ENCODE measurements at places on chromosomes 12 and 14.

DNA sequence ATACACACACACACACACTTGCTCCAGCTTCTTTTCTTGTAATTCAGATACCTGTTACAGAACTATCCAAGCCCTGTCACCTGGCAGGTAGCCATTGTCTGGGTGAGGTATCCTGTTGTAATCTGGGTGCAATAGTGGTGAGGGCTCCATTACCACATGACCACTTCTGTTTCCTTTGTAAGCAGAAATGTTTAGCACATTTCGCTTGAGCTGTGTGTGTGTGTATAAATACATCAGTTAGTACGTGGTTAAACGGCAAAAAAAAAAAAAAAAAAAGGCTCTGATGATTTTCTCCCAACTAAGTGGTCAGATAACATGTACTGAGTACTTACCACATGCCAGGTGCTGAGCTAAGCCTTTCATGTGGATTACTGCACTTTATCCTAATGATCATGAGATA, 129.3 kb upstream of the SSTR1 start:
- no peak for DNase-seq

- no peak for DNase-seq
Measured at GRCh38 chr12:126117502-126117901, 1052.3 kb downstream of the AACS start.

DNA sequence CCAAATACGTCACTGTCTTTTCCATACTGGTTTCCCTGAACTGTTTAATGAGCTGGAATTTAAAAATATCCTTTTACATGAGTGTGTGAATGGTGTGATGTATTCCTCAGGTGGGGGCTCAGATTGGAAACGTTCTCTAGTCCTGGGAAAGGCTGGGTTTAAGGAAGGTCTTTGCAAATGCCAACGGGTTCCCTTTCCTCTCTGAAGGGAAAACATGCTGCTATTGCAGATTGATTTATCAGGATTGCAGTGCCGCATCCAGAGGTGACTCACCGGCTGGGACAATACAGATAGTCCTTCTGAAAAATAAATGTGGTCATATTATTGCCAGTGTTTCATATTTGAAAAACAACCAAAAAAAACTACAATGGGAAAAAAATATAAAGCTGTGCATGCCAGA, 193.1 kb upstream of the FLRT2 start:
- no peak for DNase-seq

- no peak for DNase-seq
Measured at GRCh38 chr12:4710113-4710512, 10.1 kb upstream of the GALNT8 start.

GRCh38 chr14:58297412-58297761, 968 bp upstream of the ARID4A start:
- DNase-seq: no peak

- DNase-seq: no peak
Measured at GRCh38 chr14:68891851-68892660, 87.0 kb downstream of the ACTN1 start.

- no peak for DNase-seq
Measured at GRCh38 chr14:51575349-51576116, 76.2 kb upstream of the FRMD6 start.

- DNase-seq: no peak
Measured at GRCh38 chr12:5898874-5899273, 46.2 kb downstream of the ANO2 start.

DNA sequence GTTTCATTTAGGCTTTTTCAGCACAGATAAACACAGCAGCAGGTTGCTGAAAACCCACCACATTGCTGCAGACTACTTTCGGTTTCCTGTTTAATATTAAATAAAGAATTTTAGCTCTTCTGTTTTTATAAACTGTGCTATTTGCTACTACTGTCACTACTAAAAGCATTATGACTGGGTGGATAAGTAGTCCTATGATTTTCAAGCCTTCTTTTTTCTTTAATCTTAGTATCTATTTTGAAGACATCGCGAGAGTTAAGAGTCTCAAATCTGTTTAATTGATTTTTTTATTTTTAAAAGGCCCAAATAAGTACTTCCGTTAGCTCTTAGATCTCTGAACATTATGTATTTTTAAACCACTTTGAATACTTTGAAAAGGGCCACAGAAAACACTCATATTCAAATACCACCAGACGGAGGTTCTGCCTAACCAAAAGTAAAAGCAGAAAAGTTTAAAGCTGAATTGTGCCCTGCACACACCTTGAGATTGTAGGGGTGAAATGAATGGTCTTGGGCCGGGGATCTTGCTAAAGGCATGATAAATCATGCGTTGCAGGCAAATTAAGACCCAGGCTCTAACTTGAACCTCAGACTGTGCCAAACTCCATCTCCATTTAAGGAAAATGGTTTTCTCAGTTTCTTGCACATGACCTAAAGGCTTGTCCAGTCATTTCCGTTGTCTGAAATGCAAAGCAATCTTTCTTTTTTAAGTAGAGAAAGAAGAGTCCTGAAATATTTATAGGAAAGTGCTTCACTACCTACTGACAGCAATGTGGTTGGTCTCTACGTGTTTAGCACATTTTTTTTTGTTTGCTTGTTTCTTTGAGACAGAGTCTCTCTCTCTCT, 13.6 kb upstream of the FOXN3 start:
- no peak for DNase-seq

DNA sequence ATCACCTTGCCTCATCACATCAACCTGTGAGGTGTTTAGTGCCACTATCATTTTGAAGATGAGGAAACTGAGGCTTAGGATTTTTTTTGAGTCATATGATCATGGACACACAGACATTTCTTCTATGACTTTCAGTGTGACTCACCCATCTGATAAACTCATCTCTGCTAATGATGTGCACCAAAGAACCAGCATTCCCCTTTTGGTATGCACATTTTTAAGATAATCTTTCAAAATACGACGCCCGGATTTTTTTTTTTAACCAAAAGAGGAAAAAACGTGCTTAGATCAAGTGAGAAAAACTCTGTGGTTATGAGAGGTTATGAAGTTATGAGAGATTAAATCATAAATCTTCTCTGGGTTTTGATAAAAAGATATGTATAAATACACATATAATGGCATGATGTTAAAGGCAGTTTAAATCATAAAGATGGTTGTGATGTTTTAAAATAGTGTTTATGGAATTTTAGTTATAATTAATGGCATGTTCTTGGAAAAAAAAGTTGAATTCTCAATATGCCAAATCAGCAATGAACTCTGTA, 948.1 kb downstream of the TMTC2 start:
- no peak for DNase-seq

DNA sequence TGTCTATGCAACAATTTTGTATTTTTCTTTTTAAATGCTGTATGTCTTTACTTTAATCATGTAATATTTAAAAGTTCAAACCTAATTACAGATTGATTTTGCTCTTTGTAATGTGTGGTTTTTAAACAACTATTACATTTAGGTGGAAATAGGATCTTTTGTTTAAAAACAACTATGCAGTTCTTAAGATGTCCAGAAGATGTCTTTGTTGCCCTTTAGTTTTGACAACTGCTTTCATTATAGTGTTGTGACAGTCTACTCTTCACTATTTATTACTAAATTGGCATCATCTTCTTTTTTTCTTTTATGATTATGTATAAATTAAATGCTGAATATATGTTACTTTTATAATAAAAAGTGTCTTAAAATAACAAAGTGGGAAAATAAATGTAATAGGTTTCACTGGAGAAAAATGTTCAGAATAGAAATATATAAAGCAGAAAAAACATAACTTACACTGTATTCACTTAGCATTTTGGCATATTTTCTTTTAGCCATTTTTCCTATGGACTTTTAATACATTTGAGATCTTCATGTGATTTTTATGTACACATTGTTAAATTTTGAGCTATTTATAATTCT, 27.1 kb upstream of the PCNX4 start:
- no peak for DNase-seq

DNA sequence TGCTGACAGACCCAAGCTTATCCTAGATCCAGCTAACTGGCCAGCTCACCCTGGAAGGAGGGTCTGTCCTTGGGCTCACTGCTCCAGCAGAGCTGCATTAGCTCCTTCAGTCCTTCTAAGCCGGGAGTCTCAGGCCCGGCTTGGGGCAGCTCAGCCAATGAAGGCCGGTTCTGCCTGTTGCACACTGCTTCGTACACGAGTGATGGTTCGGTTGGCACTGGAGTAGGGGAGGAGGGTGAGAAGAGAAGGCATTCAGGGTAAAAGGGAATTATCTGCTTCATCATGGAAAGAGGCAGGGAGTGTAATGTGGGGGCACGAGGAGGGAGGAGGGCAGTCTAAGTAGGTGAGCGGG, 2.0 kb downstream of the RIPK3 start:
- no peak for DNase-seq

- DNase-seq: no peak
Measured at GRCh38 chr12:48631071-48631470, 51.0 kb downstream of the KANSL2 start.

GRCh38 chr12:120804428-120804827, 78.8 kb downstream of the ACADS start:
- no peak for DNase-seq

- DNase-seq: no peak
Measured at GRCh38 chr12:19045426-19045825, 84.1 kb upstream of the PLEKHA5 start.

GRCh38 chr12:79023261-79023660, 158.7 kb downstream of the SYT1 start:
- DNase-seq: no peak
